ENCODE measurements at places on chromosomes 3 and 15.

- no peak for DNase-seq
These were observed 32.3 kb downstream of the ALDH1L1 start for GRCh38 chr3:126147932-126148683.

- no peak for DNase-seq
These were observed 11.3 kb upstream of the PIAS1 start for GRCh38 chr15:68042855-68043222.

- DNase-seq = peak; percentile 23
These were observed 8.1 kb downstream of the FAM131A start for GRCh38 chr3:184345317-184346144.

GRCh38 chr3:30511524-30512251 lies 94.7 kb upstream of the TGFBR2 start:
- peak; percentile 16 for DNase-seq

GRCh38 chr15:32859251-32859650 lies 141.4 kb downstream of the GREM1 start:
- no peak for DNase-seq

GRCh38 chr15:46408312-46408711 lies 773.5 kb downstream of the SQOR start:
- DNase-seq = no peak

All from activated CD4-positive, alpha-beta T cell treated with anti-CD3 and anti-CD28 coated beads, Interleukin-2, Interleukin-6, amounts not matched to agents 100 ng/mL and 50 ng/mL, durations not matched to agents 16 hours and 8 hours (primary cell).